ENCODE measurements at places on chromosomes 7 and 10. TPM values are rescaled to one million over a fixed set of nuclear protein-coding genes. Genes with fewer than 3 reads are reported as not detected.

Gene SLC26A4
- 0.65 TPM for total RNA-seq

Gene PHKG1
- 0.43 TPM for total RNA-seq

Gene HOXA7
- 1.6 TPM for total RNA-seq

Gene ADIRF
- 110 TPM for total RNA-seq

Gene CCDC126
- 9.2 TPM for total RNA-seq

Gene CLDN4
- 0.14 TPM for total RNA-seq

Gene UBTD1
- 16.4 TPM for total RNA-seq

Gene TMEM273
- total RNA-seq, result under 0.01 TPM

Gene PNLIP
- total RNA-seq, result not detected

Gene OLAH
- 0.09 TPM for total RNA-seq

Gene MACC1
- total RNA-seq, result 0.92 TPM

Gene PDK4
- 16.2 TPM for total RNA-seq

Gene DNAH11
- total RNA-seq, result 0.46 TPM

Gene PGAM2
- 0.14 TPM for total RNA-seq

Gene TCAF1
- 51.2 TPM for total RNA-seq

Gene NRF1
- total RNA-seq, result 10.4 TPM

Gene CCDC201
- not detected for total RNA-seq

Gene GJD4
- total RNA-seq, result not detected

Gene SLC18A3
- total RNA-seq, result not detected

Gene CCL24
- 0.28 TPM for total RNA-seq

Gene TBC1D12
- 11.7 TPM for total RNA-seq

Gene BHLHA15
- 0.37 TPM for total RNA-seq

Gene STK31
- total RNA-seq, result not detected

Gene HOXA6
- 4.4 TPM for total RNA-seq

Gene GNG11
- total RNA-seq, result 40.3 TPM

Gene SLC26A5
- total RNA-seq, result not detected

Gene LIPN
- not detected for total RNA-seq

Gene C10orf120
- total RNA-seq, result not detected

Gene GSTO2
- 2.0 TPM for total RNA-seq

Gene CHST3
- total RNA-seq, result 24.7 TPM

Gene ZNF425
- 5.8 TPM for total RNA-seq

Gene EGR2
- total RNA-seq, result 0.14 TPM

Gene WNT2
- total RNA-seq, result 1.4 TPM

Gene WEE2
- not detected for total RNA-seq

Gene LAMB1
- total RNA-seq, result 562 TPM

Gene SLC13A4
- not detected for total RNA-seq

Gene RAPGEF5
- total RNA-seq, result 1.1 TPM

Gene FGFBP3
- 0.28 TPM for total RNA-seq

Gene WIPF3
- under 0.01 TPM for total RNA-seq

Gene CNNM1
- total RNA-seq, result 0.09 TPM

Gene IDE
- 25.5 TPM for total RNA-seq
